ENCODE measurements at places on chromosomes 6 and 20.

GRCh38 chr6:75331151-75331550 is 46.6 kb upstream of the TMEM30A start:
- DNase-seq: no peak

DNA sequence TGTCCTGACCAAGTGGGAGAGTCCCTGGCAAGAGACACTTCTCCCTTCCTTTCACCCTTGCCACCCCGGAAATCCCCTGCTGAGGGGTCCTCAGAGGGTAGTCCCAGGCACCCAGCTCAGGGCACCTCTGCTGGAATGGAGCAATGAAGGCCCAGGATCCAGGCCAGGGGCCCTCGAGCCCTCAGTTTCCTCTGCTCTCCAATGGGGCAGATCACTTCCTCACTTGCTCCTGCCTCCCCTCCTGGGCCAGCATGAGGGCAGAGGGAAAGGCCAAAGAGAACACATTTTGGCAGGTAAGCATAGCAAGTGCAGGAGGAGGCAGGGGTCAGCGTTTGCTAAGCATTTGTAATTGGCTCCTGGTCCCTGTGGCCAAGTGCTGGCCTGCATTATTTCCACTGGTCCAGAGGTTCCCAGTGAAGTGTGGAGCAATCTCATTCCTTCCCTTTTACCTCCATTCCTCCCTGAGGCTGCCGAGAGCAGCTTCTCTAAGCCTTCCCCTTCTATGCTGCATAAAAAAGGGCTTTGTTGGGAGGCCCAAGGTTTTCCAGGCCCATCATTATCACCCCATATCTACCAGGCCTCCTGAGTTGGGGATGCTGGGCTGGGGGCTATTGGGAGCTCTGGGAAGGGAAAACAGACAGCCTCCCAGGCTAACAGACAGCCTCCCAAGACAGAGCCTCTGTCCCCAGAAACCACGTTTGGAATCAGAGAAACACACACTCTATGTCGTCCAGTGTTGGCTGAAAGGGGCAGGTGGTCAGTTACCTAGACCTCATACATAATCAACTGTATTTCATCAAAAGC is 28.8 kb upstream of the VEGFA start:
- no peak for DNase-seq

GRCh38 chr6:165760803-165761185 is 97.8 kb upstream of the PDE10A start:
- DNase-seq: no peak

GRCh38 chr20:40744818-40745175 is 55.8 kb upstream of the MAFB start:
- peak; percentile 47 for DNase-seq

GRCh38 chr6:43334466-43335095 is 26.0 kb upstream of the CRIP3 start:
- no peak for DNase-seq

DNA sequence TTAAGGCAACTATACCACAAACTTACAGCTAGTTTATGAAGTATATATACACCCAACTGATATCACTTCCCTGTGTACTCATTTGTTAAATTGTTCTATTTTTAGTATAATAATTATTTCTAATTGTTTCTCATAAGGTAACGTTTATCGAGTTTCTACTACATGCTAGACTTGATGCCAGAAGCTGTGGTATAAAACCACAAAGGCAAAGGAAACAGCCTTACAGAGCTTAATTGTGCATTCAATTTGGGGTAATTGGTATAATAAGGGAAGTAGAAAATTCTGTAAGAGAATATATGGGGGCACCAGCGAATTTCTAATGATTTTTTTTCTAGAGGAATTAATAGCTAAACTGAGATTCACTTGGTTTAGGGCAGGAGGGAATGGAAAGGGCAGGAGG is 183.9 kb downstream of the GRM1 start:
- DNase-seq: no peak

DNA sequence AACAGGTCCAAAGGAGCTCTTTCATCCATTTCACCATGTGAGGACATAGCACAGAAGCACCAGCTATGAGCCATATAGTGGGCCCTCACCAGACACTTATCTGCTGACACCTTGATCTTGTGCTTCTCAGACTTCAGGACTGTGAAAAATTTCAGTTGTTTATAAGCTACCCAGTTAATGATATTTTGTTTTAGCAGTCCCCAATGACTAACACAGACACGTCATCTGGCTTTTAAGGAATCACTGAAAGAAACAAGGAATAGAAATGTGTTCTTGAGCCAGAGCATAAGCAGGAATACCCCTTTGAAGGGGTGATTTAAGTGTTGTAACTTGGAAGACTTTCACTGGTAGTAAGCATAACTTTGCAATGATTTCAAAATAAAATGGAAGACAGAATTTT is 214.7 kb upstream of the PTCHD4 start:
- DNase-seq: no peak

GRCh38 chr6:84854811-84855400 is 90.5 kb upstream of the TBX18 start:
- no peak for DNase-seq

DNA sequence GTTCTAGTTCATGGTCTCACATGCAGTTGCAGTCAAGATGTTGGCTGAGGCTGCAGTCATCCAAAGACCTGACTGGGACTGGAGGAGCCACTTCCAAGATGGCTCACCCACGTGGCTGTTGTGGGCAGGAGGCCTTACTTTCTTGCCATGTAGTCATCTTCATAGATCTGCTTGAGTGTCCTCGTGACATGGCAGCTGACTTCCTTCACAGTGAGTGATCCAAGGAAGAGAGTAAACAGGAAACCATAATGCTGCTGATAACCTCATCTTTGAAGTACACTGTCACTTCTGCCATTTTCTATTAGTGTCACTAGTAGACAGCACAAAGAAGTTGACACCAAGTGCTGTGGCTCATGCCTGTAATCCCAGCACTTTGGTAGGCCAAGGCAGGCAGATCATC is 40.1 kb upstream of the AKIRIN2 start:
- DNase-seq: no peak

DNA sequence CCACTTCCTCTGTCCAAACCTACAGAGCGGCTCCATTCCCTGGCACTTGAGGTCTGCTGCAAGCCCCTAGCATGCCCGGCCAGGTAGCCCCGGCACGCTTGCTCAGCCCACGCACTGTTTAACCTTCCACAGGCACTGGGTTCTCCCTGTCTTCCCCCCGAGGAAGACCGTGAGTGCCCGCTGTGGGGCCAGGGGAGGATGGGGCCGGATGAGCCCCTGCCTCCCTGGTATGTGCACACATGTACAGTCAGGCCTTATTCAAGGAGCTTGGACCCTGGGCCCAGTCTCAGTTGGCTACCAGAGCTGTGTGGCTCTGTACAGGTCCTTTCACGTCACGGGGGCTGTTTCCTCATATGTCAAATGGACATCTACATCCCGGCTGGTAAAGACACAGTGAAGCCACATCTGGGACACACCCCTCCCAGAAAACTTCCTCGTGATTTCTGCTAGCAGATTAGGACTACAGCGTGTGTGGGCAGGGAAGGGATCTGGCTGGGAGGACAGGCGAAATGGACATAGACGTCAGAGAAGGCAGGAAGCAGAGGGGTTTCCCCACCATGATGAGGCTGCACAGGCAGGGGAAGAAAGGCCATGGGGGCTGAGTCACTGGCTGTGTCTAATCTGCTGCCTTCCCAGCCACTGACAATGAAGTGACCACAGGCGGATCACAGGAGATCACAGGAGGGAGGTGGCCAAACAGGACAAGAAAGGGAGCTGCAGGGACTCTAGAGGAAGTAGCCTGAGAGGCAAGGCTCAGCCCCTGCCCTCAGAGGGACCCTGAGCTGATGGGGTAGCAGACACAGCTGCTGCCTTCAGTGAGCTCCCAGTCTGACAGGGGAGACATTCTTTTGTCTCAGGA is 62.9 kb downstream of the MRPL14 start:
- no peak for DNase-seq

GRCh38 chr6:113650610-113650979 is 206.6 kb upstream of the MARCKS start:
- no peak for DNase-seq

DNA sequence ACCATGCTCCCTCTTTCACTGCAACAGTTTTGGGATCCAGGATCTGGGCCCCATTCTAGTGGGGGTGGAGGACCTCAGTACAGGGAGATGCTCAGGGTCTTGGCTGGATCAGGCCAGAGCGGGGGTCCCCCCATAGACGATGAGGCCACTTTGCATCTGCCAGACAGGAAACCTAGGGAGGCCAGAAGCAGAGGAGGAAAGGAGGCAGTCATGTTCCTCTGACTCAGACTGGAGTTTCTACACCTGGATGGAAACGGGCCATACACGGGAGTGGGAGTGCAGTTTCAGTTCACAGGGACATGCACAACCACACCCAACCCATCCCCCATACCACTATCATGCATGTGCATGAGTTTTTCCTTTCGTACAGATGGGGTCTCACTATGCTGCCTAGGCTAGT is 3.6 kb upstream of the EMILIN3 start:
- DNase-seq: no peak

DNA sequence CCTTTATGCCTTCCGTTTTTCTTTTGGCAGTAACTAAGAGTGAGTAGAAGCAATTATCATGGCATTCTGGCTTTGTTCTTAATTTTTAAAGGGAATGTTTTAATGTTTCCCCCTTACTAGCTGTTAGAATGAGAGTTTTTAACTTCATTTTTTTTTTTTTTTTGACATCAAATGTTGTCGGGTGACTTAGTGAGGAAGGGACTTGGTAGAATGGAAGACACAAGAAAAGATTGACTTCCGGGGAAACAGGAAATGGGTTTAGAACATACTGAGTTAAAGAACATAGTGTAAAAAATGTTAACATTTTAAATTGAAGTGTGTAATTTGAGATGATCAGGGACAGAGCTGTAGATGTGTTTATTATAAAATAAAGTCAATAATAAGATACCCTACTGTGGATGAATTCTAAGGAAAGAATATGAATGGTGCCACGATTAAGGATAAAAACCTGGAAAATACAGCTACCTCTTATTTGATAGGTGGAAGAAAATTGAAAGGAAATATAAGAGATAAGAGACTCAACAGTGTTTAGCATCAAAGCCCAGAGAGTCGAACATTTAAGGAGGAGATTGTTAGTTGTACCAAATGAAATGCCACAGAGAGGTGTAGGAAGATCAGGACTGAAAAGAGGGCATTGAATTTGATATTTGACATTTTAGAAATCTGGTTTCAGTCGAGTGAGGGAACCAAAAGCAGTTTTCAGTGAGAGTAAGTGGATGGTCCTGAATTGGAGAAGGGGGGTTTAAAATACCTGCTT is 9.4 kb downstream of the HSF2 start:
- no peak for DNase-seq

GRCh38 chr6:131038597-131039344 is 24.3 kb downstream of the EPB41L2 start:
- DNase-seq: no peak

DNA sequence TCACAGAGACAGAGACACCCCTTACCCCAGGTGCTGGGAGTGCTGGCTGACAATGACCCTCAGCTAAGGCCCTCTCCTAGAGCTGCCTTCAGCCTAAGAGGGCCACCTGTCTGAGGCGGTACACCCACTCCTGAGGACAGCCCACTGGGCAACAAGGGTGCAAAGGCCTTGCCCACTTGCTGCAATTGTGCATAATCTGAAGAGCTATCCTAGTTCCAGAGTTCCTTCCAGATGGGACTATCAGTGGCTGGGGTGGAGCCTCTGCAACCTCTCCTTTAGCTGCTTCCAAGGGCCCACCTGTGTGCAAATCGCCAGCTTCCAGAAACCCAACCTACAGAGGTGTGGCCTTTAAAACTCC is 87.5 kb downstream of the PREX1 start:
- DNase-seq: no peak

GRCh38 chr20:22282696-22283095 is 301.7 kb downstream of the FOXA2 start:
- no peak for DNase-seq

DNA sequence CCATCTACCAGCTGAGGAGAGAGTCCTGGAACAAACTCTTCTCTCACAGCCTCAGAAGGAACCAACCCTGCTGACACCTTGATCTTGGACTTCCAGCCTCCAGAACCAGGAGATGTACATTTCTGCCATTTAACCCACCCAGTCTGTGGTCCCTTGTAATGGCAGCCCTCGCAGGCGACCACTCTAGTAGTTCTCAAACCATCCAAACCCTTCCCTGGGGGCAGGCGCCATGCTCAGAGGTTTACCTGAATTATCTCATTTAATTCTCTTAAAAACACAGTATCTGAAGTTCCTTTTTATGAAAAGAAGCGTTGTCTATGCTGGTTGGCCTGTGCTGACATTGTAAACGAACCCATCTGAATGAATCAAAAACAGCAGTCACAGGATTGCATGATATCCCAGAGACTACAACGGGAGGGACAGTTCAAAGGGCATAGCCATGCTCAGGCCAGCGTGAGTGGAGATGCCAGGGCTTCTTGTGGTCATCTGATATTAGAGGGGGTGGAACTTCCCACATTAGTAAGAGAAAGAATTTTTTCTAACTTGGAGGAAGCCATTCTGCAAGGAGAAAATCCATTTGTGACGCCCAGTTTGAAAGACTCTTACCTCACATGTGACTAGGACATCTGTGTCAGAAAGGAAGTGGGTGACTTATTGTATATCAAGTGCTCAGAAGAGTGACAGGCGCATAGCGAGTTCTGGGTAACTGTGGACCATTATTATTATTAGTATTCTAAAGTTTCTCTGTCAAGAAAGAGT is 17.2 kb upstream of the TAGAP start:
- DNase-seq: peak; percentile 50

DNA sequence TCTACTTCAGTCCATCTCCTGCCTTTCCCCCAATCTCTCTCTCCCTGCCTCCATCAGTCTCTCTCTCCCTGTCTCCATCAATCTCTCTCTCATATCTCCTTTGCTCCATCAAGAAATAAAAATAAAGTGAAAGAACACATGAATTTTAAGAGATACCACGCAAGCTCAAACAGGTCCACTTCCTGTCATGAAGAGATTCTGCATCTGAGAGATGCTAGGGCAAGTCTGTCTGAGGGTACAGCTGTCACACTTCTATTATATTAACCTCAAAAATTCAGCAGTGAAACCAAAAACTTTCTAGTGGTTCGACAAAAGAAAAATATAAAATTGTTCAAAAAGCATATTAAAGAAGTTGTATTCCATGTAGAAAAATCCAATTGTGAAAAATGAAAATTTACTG is 296.8 kb upstream of the RSPO3 start:
- DNase-seq: no peak

- no peak for DNase-seq
These were observed 2.6 kb downstream of the ID4 start for GRCh38 chr6:19839788-19840187.

DNA sequence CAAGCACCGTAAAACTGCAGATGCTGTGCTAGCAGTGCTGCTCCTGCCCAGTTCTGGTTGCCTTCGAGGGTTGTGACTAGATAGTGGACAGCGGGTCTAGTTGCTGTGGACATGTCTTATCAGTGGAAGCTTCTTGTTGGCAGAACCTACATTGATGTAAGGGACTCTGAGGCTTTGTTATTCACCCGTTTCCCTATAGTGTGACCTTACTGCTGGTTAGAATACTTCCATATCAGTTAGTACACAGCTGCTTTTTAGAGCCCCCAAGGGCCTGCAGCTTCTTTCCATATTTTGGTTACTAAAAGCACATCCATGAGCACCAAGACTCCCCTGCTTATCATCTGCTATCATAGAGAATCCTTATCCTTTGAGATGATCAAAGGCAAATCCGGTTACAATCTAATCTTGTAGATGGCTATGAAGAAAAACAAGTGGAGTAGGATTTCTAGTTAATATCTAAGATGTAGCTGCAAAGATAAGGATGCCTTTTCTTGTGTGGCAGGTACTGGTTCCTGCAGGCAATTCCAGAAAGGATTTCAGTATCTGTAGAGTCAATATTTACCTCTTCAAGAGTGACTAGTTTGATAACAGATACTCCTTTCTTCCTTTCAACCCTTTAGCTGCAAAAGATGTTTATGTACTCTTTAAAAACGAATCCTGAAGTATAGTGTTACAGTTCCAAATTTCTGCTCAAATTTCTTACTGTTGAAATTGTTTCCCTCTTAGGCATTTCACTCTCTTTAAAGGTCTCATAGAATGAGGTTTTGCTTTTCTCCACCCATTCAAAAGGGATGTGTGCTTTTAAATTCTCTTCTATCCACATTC is 163.6 kb downstream of the JARID2 start:
- no peak for DNase-seq
